LHCN-M2 (cell line): ENCODE measurements at places on chromosomes 13 and 19. TPM values are rescaled to one million over a fixed set of nuclear protein-coding genes. Genes with fewer than 3 reads are reported as not detected.

ACER1 gene
- not detected in 2 replicates for total RNA-seq

ZNF90 gene
- total RNA-seq = 0.11 and 0.32 TPM in 2 replicates

ERICH4 gene
- not detected in 2 replicates for total RNA-seq

KLF5 gene
- 9.7 and 18.6 TPM in 2 replicates for total RNA-seq

KLK13 gene
- total RNA-seq = not detected in 2 replicates

NDUFB7 gene
- total RNA-seq = 255 and 341 TPM in 2 replicates

- DNase-seq = no peak
These were observed 449.3 kb downstream of the PCDH17 start for GRCh38 chr13:58080806-58081205.

GRCh38 chr13:72113076-72113475 is 246.1 kb upstream of the DACH1 start:
- DNase-seq = no peak

- DNase-seq = no peak
These were observed 3.6 kb downstream of the CDC42EP5 start for GRCh38 chr19:54469496-54469934.

GRCh38 chr13:43838909-43839308 is 40.6 kb downstream of the CCDC122 start:
- peak; percentile 14 for DNase-seq

GRCh38 chr13:21925720-21926119 is 254.8 kb downstream of the FGF9 start:
- DNase-seq = no peak

DNA sequence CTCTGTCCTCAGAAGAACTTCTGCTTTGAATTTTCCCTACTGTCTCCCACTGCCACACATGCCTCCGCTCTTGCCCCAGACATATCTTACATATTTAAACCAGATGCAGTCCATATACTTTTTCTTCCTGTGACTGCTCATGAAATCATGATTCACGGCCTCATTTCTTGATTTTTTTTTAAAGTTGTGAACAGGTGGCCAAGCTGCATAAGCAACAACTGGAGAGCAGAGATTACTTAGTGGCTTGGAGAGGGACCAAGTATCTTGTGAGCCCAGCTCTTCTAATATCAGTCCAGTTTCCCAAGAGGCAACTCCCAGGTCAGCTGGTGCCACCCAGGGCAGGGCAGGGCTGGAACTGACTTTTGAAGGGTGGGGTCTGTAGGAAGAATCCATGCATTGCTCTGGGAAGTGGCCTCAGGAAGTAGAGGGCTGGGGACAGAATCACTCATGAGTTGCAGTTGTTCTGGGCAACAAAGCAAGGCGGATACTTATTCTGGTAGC is 152.4 kb downstream of the LMO7 start:
- peak; percentile 99 for DNase-seq

GRCh38 chr19:2274185-2274711 is 7.7 kb downstream of the PEAK3 start:
- DNase-seq = no peak

GRCh38 chr13:32445461-32445860 is 17.5 kb upstream of the N4BP2L1 start:
- peak; percentile 20 for DNase-seq

DNA sequence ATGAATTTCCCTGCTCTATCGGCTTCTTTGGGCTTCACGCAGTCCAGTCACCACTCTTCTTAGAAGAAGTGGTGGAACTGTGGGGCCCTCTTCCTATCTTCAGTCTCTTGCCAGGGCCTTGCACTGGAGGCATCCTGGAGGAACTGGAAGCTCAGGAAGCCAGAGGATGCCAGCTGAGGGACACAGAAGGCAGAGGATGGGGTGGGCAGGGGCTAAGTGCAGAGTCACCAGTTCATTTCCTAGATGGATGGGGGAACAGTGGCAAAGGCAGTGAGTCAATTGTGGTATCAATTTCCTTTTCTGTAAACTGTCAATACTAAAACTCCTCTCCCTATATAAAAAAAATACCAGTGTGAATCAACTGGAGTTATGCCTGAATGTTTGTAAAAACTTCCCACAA is 419.7 kb downstream of the KLF12 start:
- no peak for DNase-seq

DNA sequence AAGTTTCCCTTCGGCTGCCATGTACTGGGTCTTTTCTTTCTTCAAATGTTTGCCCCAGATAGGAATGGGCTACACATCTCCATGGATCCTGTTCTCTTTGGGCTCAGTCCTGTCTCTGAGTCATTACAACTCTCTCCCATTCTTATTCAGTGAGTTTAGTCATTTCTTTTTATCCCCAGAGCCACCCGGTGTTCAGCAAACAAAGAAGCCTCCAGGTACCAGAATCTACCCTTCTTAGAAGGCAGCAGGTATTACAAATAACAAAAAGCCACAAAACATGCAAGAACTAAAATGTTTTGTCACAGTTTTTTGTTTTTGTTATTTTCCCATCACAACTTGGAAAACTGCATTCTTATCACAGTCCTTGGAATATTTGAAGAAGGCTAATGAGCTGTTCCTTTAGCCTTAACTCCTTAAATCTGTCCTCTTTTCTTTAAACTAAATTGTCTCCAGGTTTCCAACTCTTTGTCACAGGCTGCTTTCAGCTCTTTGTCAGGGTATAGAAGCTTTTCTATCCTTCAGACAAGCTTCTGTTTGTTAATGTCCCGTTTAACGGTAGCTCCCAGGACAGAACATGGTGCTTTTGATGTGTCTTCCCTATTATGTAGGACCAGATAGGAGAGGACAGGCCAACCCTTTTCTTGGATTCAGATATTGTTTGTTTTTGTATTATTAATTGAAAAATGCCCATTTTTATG is 215.5 kb upstream of the HTR2A start:
- no peak for DNase-seq

GRCh38 chr19:16679811-16680210 is 18.9 kb downstream of the TMEM38A start:
- no peak for DNase-seq

- peak; percentile 34 for DNase-seq
These were observed 9.7 kb upstream of the USE1 start for GRCh38 chr19:17205237-17206140.

- DNase-seq = no peak
These were observed 370.8 kb downstream of the ZNF536 start for GRCh38 chr19:30743011-30743410.

GRCh38 chr19:10201176-10201575 is 6.4 kb upstream of the DNMT1 start:
- DNase-seq = no peak

DNA sequence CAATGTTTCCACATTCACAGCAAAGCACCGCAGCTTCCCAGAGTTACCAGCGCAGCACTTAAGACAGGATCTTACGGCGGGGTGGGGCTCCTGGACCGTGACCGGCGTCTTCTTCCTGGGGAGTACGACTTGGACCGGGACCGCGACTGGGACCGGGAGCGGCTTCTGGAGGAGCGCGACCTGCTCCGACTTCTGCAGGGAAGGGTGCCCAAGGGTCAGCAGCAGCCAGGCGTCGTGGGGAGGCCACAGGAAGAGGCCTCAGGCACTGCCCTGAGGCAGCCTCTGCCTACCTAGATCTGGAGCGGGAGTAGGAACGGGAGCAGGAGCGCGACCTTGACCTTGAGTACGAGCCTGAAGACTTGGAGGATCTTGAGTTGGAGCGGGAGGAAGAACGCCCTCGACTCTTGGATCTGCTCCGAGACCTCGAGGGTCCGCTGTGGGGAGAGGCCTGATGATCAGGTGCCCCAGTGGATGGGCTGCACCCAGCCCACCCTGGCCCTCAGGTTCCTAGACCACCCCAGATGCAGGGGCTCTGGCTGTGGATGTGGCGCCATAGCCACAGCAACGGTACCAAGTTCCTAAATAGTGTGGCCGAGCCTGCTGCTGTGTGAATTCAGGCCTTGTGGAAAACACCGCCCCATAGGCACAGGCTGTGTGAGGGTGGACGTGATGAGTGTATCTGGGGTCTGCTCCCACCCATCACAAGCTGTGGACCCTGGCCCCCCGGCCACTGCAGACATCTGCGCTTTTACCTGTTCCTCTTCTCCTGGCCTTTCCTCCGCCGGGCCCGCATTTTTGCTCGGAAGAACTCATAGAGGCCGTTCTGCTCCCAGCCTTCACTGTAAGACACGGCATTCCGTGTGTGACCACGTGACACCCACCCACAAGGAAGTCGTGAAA is 21.9 kb downstream of the CHERP start:
- no peak for DNase-seq
